Fibroblast of mammary gland (primary cell): ENCODE measurements at places on chromosomes 6 and 20.

GRCh38 chr6:12232821-12233220 lies 57.3 kb upstream of the EDN1 start:
- DNase-seq, result no peak

DNA sequence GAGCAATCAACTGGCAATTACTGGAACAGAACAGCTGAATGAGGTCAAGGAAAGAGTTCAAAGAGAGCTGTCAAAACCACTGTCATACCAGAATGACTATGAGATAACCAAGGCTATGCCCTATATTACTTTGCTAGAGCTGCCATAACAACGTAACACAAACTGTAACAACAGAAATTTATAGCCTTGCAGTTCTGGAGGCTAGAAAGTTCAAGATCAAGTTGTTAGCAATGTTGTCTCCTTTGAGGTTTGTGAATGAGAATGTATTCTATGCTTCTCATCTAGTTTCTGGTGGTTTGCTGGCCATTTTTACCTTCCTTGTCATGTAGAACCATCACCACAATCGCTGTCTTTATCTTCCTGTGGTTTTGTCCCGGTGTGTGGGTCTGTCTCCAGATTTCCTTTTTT lies 1323.0 kb upstream of the GJE1 start:
- no peak for DNase-seq

DNA sequence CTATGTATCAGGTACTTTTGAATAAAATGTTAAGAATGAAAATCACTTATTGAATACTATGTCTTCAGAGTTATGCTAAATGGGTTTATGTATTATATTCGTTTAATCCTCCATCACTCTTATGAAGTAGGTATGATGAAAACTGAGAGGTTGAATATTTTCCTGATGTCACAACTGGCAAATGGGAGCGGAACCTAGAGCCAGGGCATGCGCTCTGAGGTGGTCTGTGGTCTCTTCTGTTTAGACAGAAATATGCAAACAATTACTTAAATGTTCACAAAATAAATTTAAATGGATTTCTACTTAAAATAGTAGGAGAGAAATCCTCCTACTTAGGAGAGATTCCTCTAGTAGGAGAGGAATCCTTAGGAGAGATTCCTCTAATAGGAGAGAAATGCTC lies 21.3 kb upstream of the UTRN start:
- no peak for DNase-seq

DNA sequence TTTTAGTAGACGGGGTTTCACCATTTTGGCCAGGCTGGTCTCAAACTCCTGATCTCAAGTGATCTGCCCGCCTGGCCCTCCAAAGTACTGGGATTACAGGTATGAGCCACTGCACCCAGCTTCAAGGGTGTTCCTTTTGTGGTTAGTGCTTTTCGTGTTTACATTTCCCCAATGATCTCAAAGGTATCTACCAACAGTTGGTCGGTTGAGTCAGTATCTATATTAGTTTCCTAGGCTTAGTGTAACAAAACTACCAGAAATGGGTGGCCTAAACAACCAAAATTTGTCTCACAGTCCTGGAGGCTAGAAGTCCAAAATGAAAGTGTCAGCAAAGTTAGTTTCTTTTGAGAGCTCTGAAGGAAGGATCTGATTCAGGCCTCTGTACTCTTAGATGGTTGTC lies 30.1 kb downstream of the CASP8AP2 start:
- no peak for DNase-seq

GRCh38 chr6:14144678-14145113 lies 27.1 kb downstream of the CD83 start:
- peak; percentile 72 for DNase-seq
